ENCODE measurements at places on chromosomes 11 and 22.

DNA sequence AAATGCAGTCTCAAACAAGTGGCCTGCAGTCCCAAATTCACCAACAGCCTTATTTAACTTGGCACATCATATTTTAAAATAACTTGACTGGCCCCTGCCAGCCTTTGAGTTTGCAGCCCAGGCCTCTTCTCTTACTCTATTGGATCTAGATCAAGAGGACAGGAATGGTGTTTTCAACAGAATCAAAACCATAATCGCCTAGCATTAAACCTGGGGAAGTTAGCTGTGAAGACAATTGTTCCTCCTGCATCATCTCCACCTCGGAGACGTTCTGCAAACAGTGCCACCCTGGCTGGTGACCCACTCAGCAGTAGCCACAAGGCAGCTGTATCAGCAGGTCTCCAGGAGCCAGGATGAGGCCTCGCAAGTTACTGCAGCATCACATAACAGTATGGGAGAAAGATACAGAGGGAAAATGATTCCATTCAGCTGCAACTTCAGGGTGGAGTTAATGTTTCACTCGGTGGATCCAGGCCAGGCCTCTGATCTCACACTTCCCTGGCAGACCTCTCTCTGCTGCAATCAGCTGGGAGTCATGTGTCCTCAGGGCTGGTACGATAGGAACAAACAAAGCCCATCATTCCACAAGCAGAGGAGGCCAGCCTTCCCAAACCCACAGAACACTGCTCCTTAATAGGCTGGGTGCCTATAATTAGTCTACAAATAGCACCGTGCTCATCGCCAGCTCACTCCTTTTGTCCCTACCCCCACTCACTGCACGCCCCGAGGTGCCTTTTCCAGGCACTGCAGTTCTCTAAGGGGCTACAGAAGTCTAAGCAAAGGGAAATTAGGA lies 18.6 kb upstream of the SCN2B start:
- no peak for DNase-seq

DNA sequence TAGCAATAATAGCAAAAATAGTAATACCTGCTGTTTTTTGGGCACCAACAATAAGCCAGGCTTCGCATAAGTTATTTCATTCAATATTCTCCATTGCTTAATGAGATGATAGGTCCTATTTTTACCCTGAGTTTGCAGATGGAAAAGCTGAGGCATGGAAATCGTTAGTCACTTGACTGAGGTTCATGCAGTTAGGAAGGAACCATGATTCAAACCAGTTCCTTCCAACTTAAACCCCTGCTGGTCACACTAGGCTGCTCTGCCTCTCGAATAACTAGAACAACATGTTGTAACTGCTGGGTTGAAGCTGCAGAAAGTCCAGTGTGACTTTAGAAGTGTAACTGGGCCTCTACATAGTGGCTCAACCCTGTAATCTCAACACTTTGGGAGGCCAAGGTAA lies 69.3 kb downstream of the SEZ6L start:
- no peak for DNase-seq

GRCh38 chr22:23218867-23219251 lies 38.5 kb downstream of the BCR start:
- no peak for DNase-seq

DNA sequence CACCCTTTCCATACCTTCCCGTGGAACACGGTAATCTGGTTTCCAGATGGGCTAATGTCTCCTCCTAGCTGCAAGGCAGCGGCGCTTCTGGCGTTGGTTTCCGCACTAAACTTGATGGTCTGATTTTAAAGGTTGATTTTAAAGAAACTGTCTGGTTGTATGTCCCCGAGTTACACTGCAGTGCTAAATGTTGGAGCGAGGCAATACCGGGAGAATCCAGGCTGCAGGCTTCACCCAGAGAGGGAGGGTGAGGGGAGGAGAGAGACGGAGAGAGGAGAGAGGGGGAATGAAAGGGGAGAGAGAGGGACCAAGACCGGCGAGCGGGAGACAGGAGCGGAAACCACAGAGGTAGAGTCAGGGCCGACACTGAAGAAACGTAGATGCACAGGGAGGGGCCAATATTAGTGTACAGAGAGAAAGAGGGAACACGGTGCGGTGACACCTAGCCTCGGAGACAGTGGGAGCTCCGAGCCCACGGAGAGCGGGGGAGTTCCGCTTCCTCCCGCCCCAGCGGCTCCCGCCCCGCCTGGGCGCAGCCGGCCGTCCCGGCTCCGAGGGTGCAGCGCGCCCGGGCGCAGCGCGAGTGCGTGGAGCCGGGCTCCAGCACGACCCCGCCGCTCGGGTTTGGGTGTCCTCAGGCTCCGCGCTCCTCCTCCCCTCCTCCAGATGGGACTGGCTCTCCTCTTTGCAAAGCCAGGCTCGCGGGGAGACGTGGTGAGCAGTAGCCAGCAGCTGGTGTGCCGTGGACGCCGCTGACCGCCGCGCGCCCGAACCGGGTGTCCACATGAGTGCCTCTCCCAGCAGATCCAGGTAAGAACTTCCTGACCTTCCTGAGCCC lies 71.9 kb upstream of the GRAMD1B start:
- DNase-seq = no peak

DNA sequence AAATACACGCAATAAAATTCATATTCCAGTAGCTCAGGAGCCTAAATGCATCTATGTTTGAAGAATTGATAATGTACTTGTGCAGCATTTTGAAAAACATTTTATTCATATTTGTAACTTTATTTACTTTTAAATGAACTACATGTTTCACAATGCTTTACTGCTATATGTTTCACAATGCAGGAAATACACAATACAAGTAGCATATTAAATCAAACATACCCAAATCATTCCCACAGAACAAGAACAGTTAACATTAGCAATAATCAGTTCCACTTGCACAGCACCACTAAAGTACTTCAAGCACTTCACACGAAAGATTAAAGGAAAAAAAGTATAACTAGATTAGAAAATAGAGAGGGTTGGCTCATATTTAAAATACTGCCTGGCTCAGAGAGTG lies 343.6 kb upstream of the CCDC90B start:
- DNase-seq = no peak

GRCh38 chr22:47793304-47794101 lies 1031.1 kb downstream of the TBC1D22A start:
- no peak for DNase-seq

DNA sequence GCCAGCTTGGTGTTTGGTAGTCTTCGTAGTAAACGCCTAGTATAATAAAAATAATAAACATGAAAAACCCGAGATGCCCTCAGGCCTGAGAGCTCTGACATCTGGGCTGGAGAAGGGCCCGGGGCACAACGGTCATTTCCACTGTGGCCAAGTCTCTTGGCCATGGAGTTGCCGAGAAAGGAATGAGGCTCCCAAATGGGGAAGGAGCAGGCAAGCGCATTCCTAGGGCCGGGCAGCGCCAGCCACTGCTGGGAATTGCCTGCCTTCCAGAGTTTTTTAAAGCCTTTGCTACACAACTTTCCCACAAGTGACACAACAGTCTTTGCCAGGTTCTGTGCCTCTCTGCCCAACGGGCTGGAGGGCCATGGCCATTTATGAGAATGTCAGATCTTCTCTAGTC lies 103.4 kb downstream of the NAV2 start:
- DNase-seq = no peak

DNA sequence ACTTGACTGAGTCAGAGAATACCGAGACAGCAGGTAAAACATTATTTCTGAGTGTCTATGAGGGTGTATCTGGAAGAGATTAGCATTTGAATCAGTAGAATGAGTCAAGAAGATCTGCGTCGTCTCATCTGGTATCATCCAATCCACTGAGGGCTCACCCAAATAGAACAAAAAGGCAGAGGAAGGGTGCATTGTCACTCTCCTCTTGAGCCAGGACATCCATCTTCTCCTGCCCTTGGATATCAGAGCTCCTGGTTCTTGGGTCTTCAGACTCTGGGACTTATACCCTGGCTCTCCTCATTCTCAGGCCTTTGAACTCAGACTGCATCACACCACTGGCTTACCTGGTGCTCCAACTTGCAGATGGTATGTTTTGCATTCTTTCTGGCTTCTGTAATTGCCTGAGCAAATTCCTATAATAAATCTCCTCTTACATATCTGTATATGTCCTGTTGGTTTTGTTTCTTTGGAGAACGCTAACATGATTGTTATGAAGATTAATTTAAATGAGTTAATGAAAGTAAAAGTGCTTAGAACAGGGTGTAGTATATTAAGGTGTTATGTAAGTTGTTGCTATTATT lies 49.3 kb downstream of the ME3 start:
- DNase-seq = no peak

- DNase-seq = peak; percentile 2
Observed at GRCh38 chr22:30969532-30970355, 679 bp downstream of the TUG1 start.

GRCh38 chr22:38614332-38615063 lies 41.7 kb downstream of the FAM227A start:
- no peak for DNase-seq

GRCh38 chr11:3796801-3797328 lies 489 bp downstream of the NUP98 start:
- no peak for DNase-seq

GRCh38 chr11:109123816-109124787 lies 297.9 kb upstream of the C11orf87 start:
- no peak for DNase-seq

DNA sequence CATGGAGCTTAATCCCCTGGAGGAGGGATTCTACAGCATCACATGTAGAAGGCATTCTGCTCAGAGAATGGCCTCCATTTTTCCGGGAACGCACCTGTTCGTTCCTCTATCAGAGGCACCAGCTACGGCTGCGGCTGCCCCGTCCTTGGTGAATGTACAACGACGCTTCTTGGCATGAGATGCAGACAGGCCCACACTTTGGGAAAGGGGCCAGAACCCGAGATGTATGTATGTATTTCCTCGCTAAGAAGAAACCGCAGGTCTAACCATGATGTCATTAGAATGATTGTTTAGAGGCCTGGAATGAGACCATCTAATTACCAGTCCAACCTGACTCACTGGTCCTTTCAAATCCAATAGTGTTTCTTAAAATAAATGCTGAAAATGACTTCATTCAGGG lies 1293.4 kb downstream of the TBC1D22A start:
- no peak for DNase-seq

DNA sequence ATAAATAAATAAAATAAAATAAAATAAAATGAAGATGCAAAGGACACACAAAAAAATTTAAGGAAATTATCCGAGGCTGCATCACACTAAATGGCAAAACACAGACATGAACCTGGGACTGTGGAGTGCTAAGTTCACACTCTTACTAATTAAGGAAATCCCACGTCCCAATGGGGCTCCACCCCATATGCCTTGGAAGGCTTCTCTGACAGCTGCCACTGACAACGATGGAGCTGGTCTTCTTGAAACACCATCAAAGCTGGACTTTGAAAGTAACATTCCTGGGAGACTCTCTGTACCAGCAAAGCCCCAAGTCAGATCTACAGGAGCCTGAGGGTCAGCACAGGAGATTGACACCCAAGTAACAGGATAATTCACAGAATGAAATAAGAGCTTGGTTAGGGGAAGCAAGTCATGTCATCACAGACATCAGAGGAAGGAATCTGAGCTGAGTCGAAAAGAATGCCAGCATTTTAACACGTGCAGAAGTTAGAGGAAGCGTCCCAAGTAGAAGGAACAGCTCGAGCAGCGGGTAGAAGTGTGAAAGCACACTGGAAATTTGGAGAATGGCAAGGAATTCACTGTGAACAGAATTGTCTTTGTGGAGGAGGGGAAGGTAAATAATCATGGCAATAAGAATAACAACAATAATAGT lies 13.8 kb downstream of the TPST2 start:
- no peak for DNase-seq

GRCh38 chr22:33707581-33707980 lies 212.7 kb downstream of the LARGE1 start:
- DNase-seq = no peak

DNA sequence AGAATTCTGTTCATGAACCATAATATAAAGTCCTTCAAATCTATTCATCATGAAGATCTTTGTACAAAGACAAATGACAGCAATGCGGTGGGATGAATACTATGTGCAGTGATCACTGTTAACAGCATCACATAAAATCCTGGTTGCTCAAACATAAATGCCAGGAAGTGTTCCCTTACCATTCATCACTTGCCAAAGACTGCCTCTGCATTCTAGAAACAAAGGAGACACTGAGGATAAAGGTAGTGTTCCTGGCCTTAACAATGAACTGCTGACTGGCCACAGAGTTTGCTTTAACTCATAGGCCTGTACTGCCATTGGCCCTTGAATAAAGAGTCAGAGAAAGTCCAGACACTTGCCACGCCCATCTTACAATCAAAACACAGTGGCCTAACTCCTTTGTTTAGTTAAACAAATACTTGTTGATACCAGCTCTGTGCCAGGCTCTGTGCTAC lies 29.5 kb downstream of the C2CD3 start:
- no peak for DNase-seq

GRCh38 chr11:72116019-72116755 lies 3.7 kb upstream of the ANAPC15 start:
- DNase-seq = no peak

- DNase-seq = no peak
Observed at GRCh38 chr22:46031557-46031956, 54.6 kb upstream of the WNT7B start.

- no peak for DNase-seq
Observed at GRCh38 chr11:2582946-2583604, 116.7 kb downstream of the KCNQ1OT1 start.

DNA sequence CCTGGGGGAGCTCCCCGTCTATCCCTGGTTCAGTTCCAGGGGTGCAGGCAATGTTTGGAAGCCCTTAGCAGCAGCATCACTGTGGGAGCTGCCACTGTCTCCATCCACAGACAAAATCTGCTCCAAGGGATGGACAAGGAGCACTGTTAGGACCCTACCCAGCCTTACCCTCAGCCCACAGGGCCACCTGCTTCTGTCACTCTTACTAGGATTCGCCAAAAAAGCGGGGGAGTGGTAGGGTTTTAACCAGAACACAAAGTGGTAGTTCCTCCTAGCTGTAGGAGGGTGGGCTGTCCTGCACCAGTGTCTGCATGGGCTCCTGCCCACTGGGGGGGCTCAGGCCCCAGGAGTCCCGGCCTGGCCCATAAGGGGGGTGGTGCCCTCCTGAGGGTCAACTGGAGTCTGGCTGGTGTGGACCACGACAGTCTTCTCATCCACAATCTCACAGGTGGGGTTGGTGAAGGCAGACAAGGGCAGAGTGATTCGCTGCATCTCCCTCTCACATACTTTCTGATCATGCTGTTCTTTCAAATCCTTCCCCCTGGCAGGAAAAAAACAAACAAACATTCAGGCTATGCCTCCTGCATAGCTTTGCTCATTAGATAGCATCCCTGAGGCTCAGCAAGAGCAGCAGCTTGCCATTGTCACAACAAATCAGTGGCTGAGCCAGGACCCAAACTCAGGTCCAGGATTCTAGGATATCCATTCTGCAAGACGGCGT lies 9.4 kb downstream of the PIK3IP1 start:
- DNase-seq = no peak
